ENCODE measurements at places on chromosomes 3 and 15. TPM values are rescaled to one million over a fixed set of nuclear protein-coding genes. Genes with fewer than 3 reads are reported as not detected.
A peak's percentile ranks its signal among the peaks of the same experiment; 100 is the strongest.

Gene ANKRD34C
- not detected for total RNA-seq

GRCh38 chr3:194379651-194380050 is 10.1 kb upstream of the LRRC15 start:
- H3K27me3 ChIP-seq, result no peaks in the 10 kb centered on the region
- no peaks in the 10 kb centered on the region for H3K36me3 ChIP-seq
- H3K27ac ChIP-seq, result no peak overlapping the region
- H3K4me1 ChIP-seq, result no peaks in the 10 kb centered on the region
- no peak overlapping the region for H3K4me3 ChIP-seq

Gene RAP2B
- total RNA-seq, result 31.7 TPM

Gene GABRR3
- not detected for total RNA-seq

DNA sequence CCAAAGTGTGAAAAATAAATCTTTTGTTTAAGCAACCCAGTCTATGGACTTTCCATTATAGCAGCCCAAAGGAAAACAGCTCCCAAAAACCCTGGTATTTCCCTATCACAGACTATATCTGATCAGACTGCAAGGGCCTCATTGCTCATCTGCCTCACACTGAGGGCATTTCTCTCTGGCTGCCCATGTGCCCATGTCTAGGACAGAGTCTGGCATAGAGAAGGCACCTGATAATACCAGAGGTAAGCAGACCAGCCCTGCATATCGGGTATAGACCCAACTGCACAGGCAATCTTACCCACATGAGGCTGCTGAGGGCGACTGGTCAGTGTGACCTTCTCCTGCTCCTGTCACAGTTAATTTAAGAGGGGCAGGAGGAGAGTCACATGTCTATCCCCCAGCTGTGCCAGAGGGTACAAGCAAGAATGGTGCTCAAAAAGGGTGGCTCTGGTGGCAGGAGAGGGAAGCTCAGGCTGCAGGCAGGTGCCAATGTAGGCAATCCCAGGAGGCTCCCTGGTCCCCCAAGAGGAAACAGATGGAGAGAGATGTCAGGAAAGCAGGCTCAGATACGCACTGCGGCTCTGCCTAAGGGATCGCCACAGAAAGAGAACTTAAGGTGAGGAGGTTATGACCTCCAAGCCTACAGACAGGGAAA is 3.1 kb downstream of the CSRNP1 start:
- peaks cover 84% of the 10 kb centered on the region for H3K4me1 ChIP-seq
- peak overlapping the region; percentile 99 for H3K27ac ChIP-seq
- no peaks in the 10 kb centered on the region for H3K27me3 ChIP-seq
- no peaks in the 10 kb centered on the region for H3K36me3 ChIP-seq
- peak overlapping the region; percentile 90 for H3K4me3 ChIP-seq
- DNase-seq, result no peak

Gene C3orf85
- total RNA-seq, result not detected

DNA sequence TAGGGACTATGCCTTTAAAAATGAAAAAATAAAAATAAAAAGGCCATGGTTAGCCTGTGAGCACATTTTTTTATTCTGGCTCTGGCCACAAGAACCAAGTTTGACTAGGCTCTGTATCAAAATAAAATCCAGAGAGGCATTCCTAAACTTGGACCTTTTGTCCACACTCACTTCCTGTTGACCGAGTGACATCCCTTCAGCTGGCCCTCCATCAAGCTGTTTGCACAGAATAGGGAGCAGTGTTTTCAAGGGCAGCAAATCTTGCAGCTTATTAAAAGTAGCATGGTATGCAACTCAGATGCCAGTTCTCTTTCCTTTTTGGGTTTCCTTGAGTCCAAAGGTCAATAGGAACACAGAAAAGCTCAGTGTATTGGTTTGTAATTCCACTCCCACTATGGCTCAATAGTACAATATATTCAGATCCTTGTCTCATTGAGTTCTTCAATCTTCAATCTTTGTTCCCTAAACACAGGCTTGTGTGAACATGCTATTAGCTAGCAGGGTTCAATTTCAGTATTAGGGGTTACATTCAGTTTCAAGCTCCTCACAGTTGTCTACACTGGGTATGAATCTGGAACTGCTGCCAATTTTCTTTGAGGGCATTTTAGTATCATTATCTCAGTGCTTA is 244.5 kb downstream of the RBMS3 start:
- no peaks in the 10 kb centered on the region for H3K4me1 ChIP-seq
- H3K27me3 ChIP-seq, result no peaks in the 10 kb centered on the region
- H3K4me3 ChIP-seq, result no peak overlapping the region
